Astrocyte of the spinal cord (primary cell): ENCODE measurements at places on chromosomes 7 and 10.

GRCh38 chr7:11713352-11713751, 118.6 kb downstream of the THSD7A start:
- DNase-seq, result no peak

GRCh38 chr7:22725585-22725984, 1.4 kb upstream of the IL6 start:
- peak; percentile 22 for DNase-seq

DNA sequence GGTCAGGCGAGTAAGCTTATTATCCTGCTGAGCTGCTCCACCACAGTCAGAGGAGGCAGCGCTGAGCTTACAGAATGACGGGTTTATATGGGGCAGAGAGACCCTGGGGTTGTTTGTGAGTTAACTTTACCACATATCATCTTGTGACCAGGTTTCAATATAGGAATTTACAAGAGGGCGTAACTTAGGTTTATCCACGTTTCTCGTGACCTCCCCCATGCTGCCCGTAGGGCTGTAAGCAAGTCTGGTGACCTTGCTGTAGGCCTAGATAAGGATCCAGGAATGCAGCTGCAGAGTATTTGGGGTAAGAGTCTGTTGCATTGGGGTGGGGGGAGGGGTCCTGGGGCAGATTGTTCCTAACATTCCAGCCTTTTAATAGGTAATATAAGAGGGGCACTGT, 24.6 kb downstream of the SCIN start:
- DNase-seq, result no peak

DNA sequence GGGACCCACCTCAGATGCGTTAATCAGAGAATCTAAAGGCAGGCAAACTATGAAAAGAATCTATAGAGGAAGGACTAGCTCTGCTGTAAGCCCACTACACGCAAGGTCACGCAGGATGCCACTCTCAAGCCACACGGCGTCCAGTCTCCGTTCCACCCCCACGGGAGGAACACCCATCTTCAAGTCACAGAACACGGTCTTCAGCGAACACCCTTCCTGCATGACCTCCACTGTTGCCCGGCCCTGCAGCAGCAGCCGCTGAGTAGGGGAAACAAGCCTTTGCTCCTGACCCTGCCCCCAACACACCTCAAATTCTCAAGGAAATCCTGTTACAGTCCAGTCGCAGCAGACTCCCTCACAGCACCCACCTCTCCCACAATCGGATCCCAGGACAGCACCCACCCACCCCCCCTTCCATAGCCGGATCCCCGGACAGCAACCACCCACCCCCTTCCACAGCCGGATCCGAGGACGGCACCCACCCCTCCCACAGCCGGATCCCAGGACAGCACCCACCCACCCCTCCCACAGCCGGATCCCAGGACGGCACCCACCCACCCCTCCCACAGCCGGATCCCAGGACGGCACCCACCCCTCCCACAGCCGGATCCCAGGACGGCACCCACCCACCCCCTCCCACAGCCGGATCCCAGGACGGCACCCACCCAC, 133.7 kb downstream of the DIP2C start:
- no peak for DNase-seq

DNA sequence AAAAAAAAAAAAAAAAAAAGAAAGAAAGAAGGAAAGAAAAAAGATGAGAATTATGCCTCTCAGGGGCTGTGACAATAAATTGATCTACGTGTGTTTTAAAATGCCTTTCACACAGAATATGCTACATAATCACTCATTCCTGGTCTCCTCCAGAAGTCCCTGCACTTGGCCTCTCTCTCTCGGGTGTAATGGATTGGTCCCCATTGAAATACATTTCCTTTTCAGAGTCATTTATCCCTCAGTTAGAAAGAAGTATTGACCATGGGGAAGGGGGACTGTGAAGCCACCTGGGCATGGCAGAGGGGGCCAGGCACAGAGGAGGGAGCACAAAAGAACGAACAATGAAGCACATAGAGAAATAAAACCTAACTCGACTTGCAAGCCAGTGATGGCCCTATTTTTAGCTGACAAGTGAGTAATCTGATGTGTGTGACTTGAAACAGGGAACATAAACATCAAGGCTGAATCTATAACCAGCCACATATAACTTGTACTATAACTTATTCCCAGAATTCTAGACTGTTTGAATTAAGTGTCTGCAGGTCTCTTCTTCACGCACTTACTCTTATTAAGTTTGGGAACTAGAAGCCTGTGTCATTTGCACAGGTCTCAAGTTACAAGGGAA, 490.8 kb downstream of the KCNMA1 start:
- no peak for DNase-seq
